ENCODE measurements at places on chromosomes 7 and 10.

GRCh38 chr7:134696261-134696660 lies 49.6 kb downstream of the BPGM start:
- no peak for DNase-seq

- no peak for DNase-seq
These were observed 251.9 kb downstream of the AGMO start for GRCh38 chr7:15309872-15310271.

GRCh38 chr7:144378651-144379050 lies 23.4 kb downstream of the ARHGEF5 start:
- no peak for DNase-seq

GRCh38 chr7:3987426-3987927 lies 686.4 kb downstream of the SDK1 start:
- DNase-seq = no peak

DNA sequence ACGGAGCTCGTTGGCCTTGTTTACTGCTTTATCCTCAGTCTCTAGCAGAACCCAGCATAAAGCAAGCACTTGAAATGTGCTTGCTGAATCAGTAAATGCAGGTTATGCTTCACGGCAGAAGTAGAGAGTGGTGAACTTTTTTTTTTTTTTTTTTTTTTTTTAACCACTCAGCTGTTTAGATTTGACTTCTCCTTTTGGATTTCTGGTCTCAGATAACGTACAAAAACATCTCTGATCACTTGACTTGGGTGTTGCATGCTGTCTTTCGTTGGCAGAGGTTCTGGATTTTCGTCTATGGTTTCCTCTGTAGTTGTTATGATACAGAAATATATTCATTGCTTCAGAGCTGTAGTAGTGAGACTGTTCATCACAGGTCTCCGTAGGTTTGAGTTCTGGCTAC lies 242.5 kb upstream of the HABP2 start:
- DNase-seq = no peak

Measured in NCI-H2171 treated with DMSO at 0.1 percent for 48 hours (cell line).